ENCODE measurements at places on chromosomes 2 and 18.

GRCh38 chr2:177869912-177870311 is 202.7 kb downstream of the PDE11A start:
- DNase-seq: no peak

DNA sequence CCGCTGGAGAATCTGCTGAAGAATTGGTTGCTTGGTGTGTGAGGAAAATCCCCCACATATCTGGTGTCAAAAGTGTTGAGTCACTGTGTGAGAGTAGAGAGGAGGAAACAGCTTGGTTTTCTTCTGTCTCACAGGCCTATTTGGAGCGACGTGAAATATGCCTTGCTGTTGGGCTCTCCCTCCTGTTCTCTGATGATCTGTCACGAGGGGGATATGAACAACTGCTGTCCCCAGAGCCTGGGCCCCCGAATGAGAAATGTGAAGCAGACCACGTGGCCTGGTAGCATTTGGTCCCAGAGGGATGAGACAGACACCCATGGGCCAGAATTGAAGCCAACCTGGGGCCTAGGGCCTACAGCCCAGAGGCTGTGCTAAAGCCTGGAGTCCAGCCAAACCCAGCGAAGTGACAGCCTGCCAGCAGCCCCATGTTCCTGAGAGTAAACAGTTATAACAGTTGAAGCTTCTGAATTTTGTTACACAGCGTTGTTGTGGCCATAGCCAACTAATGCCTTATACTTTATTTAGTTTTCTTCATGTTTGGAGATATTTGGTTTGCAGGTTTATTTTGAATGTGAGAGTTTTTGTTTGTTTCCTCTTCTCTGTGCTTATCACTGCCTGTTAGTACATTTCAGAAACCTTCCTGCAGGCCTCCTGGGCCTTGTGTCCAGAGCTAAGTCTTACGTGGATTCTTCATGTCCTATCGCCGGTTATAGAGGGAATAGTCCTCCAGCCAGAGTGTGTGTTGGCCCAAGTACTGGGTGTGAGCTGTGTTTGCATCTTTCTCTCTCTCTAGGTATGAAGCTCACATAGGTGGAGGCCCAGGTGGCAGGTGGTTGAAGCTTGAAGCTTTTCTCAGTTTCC is 18.7 kb upstream of the COLEC12 start:
- DNase-seq: no peak

- no peak for DNase-seq
Observed at GRCh38 chr2:240688553-240688919, 3.1 kb upstream of the AQP12A start.

GRCh38 chr2:181764095-181764963 is 84.0 kb upstream of the NEUROD1 start:
- DNase-seq: no peak

- DNase-seq: no peak
Observed at GRCh38 chr2:207474863-207475485, 54.8 kb upstream of the CREB1 start.

DNA sequence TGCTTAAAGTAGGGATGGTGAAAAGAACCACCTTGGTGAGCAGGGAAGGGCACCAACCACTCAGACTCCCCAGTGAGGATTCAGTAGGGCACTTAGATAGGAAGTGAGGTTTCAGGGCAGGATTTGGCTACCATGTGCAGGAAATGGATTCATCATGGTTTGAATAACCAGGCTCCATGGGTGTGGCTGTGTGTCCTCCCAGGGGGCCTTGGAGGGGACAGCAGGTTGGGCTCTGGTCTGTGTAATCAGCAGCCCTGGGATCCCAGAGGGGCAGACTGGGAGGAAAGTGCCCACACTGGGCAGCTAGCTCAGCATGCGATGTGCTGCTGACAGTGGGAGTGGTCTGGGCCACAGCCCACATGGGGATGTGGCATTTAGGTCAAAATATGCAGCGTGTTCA is 224.6 kb downstream of the CELF4 start:
- DNase-seq: no peak
